ENCODE measurements at places on chromosomes 3 and 15. TPM values are rescaled to one million over a fixed set of nuclear protein-coding genes. Genes with fewer than 3 reads are reported as not detected.

The FAN1 gene
- total RNA-seq = 24.1 TPM

The TUSC7 gene
- not detected for total RNA-seq

DNA sequence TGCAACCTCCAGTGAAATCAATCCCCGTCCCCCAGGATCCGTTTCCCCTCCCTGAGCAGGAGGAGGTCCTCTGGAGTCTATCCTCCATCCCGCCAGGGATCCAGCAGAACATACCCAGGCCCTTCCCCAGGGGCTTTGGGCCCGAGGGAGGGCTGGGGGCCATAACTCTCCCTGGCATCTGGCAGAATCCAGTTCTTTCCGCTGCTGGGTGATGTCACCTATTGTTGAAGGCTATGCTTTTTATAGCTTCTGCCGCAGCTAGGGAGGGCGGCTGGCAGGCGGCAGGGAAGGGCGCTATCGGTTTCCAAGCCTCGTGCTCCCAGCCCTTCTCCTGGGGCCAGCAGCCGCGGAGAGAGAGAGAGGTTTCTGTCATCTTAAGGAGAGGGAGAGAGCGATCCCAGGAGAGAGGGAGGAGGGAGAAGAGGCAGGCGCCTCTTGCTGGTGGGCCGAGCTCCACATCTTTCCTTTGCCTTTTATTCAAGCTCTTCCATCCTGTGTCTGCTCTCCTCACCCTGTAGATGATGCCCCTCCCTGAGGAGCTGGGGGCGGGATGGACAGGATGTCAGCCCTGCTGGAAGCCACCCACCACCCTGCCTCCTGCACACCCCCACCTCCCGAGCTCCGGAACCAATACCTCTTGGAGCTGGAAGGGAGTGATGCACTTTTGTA, 120.1 kb downstream of the ANP32A start:
- DNase-seq = no peak
- no peaks in the 10 kb centered on the region for H3K27me3 ChIP-seq
- peaks cover 12% of the 10 kb centered on the region for H3K4me1 ChIP-seq
- H3K4me3 ChIP-seq = peak overlapping the region; percentile 47
- H3K36me3 ChIP-seq = peaks cover 12% of the 10 kb centered on the region
- H3K27ac ChIP-seq = peak overlapping the region; percentile 98

GRCh38 chr3:143831994-143832393, 16.3 kb downstream of the SLC9A9 start:
- H3K36me3 ChIP-seq = no peaks in the 10 kb centered on the region
- no peak overlapping the region for H3K27ac ChIP-seq
- H3K4me3 ChIP-seq = no peak overlapping the region
- DNase-seq = no peak

- no peak overlapping the region for H3K4me3 ChIP-seq
- peaks cover 2% of the 10 kb centered on the region for H3K36me3 ChIP-seq
- DNase-seq = no peak
- H3K27ac ChIP-seq = peak overlapping the region; percentile 9
These were observed 428.3 kb upstream of the ATP11B start for GRCh38 chr3:182364723-182365650.

DNA sequence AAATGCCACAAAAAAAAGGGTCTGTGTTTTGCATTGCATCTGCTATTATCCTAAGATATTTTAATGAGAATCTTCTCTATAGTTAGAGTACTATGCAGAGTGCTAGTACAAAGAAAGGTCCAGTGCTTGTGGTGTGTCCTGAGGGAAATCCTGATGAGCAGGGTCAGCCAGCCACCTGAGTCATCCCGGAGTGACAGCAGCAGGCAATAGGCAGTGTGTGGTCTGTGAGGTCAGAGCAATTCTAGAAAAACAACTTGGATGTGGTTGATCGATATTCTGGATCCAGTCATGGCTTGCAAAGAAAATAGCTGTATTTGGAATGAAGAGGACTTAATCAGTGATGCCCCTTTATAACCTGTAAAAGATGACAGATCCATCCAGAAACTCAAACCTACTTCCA, 119.2 kb downstream of the CTNNB1 start:
- H3K36me3 ChIP-seq = no peaks in the 10 kb centered on the region
- no peak overlapping the region for H3K4me3 ChIP-seq
- H3K27ac ChIP-seq = no peak overlapping the region
- H3K4me1 ChIP-seq = no peaks in the 10 kb centered on the region
- no peak for DNase-seq

DNA sequence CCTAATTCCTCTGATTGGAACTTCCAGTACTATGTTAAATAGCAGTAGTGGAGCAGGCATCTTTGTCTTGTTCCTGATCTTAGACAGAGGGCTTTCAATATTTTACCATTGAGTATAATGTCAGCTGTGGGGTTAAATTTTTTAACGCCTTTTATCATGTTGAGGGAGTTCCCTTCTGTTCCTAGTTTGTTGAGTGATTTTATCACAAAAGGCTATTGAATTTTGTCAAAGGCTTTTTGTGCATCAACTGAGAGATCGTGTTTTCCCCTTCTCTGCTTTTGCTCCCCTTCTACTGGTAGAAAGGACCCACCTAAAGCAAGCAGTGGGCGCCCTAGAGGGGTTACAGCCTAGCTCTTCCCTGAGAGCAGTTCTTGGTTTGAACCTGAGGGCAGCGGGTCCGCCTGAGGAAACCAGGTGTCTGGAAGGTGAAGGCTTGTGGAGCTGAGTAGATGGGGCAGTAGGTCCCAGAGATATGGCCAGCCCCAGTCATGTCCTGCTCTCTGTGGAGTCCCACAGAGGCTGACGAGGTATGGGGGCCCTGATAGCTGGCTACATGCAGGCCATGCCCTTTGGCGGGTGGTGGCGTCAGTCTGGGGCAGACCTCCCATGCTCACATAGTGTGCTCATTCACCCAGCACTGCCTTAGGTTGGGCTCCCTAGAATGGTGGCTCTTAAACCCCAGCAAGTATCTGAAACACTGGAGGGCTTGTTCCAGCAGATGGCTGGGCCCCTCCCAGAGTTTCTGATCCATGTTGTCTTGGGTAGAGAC, 11.3 kb downstream of the HDAC11 start:
- peaks cover 6% of the 10 kb centered on the region for H3K4me1 ChIP-seq
- peaks cover 13% of the 10 kb centered on the region for H3K36me3 ChIP-seq
- no peak overlapping the region for H3K4me3 ChIP-seq
- H3K27me3 ChIP-seq = no peaks in the 10 kb centered on the region
- no peak overlapping the region for H3K27ac ChIP-seq

Measured in osteocyte (in vitro differentiated cells).